GM03348 (cell line): ENCODE measurements at places on chromosomes 13 and 19.

DNA sequence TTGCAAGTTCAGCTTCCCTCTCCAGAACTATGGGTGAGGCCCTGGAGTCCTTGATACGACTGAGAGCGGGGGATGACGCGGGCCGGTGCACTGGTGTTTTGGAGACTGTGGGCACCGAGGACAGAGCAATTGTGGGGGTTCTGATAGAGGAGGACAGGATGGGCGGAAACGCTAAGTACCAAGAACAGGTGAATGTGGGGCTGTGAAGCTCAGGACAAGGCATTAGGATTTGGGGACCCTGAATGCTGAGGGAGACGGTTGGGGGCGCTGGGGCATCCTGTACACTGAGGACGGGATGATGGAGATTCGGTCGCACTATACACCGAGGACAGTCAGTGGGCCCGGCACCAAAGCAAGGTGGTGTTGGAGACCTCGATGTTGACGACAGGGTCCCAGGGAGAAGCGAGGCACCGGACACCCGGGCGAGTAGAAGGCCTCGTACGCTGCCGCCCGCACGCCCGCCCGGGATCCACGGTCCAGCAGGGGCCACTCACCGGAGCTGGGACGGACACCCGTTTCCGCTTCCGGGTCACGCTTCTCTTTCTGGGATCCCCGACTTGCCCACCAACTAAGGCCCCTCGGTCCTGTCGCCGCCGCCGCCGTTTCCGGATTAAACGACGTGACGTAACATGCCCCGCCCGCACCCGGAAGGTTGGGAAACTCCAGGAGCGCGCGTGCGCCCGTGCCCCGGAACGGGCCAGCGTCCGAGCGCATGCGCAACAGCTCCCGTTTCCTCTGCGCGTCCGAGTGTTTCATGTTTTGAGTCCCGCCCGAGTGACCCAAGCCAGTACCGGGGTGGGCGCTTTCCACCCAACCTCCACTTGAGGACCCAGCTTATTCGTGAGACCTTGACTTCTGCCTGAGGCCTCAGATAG, at the start of gene CHMP2A:
Gene CHMP2A, minus strand, starts transcription at position 612 of the 875 bp plus-strand sequence. CDS start 893 bp downstream, outside the sequence.
- peak; percentile 97 for DNase-seq

GRCh38 chr13:110108348-110109139, 198.4 kb downstream of the COL4A1 start:
- peak; percentile 95 for DNase-seq

- no peak for DNase-seq
These were observed 1572.7 kb upstream of the PRR20A start for GRCh38 chr13:55567721-55568625.

- no peak for DNase-seq
These were observed 423.5 kb upstream of the ATXN8OS start for GRCh38 chr13:69683921-69684686.

DNA sequence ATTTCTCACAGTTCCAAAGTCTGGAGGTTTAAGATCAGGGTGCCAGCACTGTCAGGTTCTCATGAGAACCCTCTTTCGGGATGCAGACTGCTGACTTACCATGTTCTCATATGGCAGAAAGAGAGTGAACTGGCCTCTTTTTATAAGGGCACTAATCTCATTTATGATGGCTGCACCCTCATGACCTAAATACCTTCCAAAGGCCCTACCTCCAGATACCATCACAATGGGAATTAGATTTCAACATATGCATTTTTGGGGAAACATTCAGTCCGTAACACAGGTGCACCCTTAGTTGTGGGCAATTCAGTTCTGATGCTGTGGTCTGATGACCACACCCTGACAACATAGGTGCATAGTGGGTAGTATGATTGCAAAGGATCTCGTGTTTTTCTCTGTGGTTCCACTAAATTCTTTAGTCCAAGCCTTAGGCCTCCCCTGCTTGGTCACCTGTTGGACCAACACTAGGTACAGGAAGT, 33.3 kb downstream of the GARRE1 start:
- DNase-seq: no peak

DNA sequence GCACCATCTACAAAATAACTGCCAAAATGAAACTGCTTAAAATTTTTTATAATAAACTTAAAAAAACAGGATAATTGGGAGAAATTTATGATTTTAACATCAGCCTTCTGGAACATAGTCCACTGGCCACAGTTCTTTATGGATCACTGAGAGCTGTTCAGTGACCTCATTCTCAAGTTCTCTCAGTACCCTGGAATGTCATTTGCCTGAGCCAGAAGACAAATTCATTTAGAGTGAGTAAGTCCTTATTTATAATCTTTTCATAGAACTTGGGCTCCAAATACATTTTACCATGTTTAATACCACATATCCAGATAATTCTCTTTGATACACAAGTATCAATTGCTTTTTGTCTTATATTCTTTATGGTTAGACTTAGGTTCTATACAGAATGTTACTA, 87.6 kb downstream of the CAB39L start:
- peak; percentile 80 for DNase-seq

GRCh38 chr19:34963573-34964406, at the start of gene ZNF792:
ZNF792 (minus strand) TSS chr19:34964229; CDS start chr19:34963662, 567 bp downstream.
- DNase-seq: peak; percentile 93

DNA sequence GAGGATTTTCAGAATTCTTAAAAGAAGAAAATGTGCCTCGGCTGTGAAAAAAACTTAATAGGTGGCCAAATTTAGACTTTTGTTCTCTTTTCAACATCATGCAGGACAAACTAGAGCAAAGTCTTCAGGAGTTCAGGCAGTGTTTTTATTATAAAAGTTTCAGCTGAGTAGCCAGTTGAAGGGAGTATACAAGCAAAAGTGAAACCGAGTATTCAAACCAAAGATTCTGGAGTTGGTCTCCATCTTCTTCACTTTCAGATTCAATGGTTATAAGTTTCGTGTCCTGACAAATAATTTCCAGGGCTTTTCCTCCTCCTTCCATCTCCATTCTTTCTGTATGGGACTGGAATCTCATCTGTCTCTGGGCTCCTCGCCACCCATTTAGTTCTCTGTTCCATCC, 379.7 kb downstream of the GPC5 start:
- no peak for DNase-seq

DNA sequence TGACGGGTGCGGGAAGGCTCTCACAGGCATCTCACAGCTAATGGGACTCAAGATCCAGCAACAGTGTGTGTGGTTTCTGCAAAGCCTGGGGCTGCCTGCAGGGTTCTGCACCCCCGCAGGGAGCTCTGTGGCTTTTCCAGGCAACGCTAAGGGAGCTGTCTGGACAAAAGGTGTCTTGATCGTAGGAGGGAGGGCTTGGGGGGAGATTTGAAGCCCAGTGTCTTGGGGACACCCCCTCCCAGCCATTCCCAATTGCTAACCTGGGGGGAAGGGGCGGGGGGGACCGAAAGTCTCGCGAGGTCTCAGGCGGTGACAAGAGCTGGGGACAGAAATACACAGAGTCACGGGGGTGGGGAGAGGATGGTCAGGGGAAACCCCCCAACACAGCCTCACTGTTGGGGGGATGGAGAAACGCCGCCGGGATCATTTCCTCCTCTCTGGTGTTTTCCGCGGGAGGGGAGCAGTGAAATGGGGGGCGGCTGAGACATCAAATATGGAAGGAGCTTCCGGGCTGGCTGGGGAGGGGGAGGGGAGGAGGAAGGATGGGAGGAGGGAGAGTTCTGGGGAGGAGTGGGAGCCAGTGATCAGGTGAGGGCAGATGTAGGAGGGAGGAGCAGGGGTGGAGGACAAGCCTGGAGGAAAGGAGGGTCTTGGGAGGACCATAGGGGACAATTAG, 13.3 kb downstream of the KCNC3 start:
- no peak for DNase-seq

DNA sequence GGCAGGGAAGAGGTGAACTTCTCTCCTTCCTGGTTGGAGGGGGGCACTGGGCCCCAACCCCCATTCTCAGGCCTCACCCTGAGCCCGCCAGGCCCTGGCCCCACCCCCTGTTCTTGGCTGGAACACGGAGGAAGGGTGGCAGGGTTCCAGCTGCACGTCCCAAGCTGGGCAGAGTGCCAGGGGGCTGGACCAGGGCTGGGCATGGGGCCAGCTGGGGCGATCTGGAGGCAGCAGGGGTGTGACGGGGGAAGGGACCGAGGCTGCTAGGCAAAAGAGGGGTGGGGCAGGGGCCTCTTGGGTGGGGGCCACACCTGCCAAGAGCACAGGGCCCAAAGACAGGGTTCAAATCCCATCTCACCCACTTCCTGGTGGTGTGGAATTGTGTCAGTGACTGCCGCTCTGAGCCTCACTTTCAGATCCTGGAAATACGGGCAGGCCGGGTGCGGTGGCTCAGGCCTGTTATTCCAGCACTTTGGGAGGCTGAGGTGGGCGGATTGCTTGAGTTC, 2.2 kb downstream of the HIF3A start:
- peak; percentile 88 for DNase-seq

GRCh38 chr19:13937479-13938300, 527 bp downstream of the PODNL1 start:
- DNase-seq: no peak

- no peak for DNase-seq
These were observed 32.4 kb downstream of the GRIK5 start for GRCh38 chr19:42037649-42038048.

DNA sequence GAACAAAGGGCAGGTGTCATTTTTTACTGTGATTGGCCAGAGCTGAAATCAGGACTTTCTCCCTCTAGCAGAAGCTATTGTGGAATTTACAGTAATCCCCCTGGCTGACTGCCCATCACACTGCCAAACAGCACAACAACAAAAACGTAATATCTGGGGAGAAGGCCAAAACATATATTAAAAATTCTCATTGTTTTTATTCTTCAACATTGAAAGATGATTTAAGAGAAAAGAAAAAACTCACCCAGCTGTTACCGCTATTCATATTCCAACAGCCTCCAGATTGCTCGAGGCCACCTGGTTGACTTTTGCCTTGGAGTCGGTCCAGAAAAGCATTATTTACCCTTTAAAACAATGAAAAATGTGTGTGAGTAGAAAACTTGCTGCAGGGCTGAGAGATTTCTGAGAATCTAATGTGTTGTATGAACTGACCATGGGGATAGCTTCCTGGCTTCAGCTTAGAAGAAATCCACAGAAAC, 97.2 kb downstream of the EPSTI1 start:
- DNase-seq: peak; percentile 15

DNA sequence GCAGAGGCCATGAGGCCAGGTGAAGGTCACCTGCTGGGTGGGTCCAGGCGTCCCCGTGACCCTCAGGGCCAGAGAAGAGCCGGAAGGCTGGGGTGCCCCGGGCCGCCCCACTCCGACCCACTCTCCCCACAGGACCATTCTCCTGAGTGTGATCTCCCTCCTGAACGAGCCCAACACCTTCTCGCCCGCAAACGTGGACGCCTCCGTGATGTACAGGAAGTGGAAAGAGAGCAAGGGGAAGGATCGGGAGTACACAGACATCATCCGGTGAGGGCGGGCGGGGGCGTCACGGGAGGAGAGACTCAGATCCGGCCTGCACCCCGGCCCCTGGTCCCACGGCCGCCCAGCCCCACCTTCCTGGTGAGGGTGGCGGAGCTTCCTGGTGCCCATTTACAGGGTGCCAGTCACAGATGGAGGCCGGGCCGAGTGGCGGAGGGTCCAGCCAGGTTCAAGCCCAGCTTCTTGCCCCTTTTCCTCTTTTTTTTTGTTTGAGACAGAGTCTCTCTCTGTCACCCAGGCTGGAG, 5.4 kb downstream of the CDC34 start:
- DNase-seq: no peak

DNA sequence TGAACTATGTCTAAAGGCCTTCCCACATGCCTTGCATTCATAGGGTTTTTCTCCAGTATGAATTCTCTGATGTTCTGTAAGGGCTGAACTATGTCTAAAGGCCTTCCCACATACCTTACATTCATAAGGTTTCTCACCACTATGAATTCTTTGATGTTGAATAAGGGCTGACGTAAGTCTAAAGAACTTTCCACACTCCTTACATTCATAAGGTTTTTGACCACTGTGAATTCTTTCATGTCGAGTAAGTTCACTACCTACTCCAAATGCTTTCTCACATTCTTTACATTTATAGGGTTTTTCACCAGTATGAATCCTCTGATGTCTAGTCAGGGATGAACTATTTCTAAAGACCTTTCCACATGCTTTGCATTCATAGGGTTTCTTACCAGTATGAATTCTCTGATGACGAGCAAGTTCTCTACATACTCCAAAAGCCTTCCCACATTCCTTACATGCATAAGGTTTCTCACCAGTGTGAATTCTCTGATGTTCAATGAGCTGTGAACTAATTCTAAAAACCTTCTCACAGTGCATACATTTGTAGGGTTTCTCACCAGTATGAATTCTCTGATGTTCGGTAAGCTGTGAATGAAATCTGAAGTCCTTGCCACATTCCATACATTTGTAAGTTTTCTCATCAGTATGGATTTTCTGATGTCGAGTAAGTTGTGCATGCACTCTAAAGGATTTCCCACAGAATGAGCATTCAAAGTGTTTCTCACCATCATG, 19.1 kb upstream of the ZNF260 start:
- DNase-seq: no peak

DNA sequence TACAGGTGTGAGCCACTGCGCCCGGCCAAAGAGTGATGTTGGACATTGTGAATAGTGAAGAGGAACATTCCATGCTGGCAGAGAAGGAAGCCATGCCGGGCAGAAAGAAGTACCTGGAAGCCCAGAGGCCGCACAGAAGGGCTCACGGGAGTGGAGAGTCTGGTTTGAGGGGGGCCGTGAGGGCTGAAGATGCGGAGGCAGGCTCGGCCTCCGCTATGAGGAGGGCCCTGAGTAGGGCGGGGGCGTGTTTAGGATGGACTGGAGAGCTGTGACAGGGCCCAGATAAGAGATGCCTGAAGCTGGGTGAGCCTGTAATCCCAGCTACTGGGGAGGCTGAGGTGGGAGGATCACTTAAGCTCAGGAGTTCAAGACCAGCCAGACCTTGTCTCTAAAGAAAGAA, 1.6 kb downstream of the JOSD2 start:
- DNase-seq: no peak

DNA sequence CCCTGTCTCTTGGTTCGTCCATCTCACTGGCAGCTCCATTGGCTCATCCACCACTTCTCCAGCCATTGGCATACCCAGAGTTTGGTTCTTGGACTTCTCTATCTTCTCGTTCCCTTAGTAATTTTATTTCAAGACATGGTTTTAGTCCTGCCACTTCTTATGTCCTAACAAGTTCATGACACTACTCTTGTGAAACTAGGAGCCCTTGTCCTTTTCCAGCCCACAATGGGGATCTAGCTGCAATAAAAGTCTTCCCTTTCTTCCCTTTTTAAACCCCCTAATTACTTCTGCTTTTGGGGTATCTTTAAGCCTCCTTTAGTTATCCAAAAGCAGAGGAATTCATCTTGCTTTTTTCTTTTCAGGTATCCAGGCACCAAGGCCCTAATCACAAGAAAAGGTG, 2.9 kb upstream of the RCBTB2 start:
- no peak for DNase-seq

GRCh38 chr19:33859016-33859415, 62.3 kb downstream of the KCTD15 start:
- DNase-seq: no peak

- no peak for DNase-seq
These were observed 6.0 kb downstream of the FAM187B start for GRCh38 chr19:35222373-35223015.

- no peak for DNase-seq
These were observed 6.3 kb downstream of the CYTH2 start for GRCh38 chr19:48475369-48476068.

GRCh38 chr19:52691215-52691610, 43.6 kb downstream of the ZNF611 start:
- DNase-seq: no peak

- no peak for DNase-seq
These were observed 164.5 kb downstream of the TEX29 start for GRCh38 chr13:111484959-111485358.

GRCh38 chr19:42275103-42275502, 6.1 kb downstream of the CIC start:
- no peak for DNase-seq
